NCI-H1436 treated with DMSO at 0.1 percent for 48 hours (cell line): ENCODE measurements at places on chromosomes 1 and 21.

DNA sequence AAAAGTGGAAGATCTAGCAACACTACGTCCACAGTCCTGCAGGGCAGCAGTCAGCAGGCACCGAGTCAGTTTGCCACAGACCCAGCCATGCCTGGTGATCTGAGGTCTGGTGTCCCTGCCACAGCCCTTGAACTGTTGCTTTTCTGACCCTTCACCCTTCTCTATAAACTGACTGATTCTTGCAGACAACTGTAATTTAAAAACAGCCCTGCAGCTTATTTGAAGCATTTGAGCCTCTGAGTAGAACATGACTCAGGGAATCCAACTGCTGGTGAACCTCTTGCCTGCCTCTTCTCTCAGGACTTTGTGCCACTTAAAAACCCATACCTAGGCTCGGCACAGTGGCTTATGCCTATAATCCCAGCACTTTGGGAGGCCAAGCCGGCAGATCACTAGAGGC lies 107.2 kb downstream of the EDEM3 start:
- no peak for DNase-seq

GRCh38 chr1:87560601-87561360 lies 232.1 kb downstream of the LMO4 start:
- no peak for DNase-seq

DNA sequence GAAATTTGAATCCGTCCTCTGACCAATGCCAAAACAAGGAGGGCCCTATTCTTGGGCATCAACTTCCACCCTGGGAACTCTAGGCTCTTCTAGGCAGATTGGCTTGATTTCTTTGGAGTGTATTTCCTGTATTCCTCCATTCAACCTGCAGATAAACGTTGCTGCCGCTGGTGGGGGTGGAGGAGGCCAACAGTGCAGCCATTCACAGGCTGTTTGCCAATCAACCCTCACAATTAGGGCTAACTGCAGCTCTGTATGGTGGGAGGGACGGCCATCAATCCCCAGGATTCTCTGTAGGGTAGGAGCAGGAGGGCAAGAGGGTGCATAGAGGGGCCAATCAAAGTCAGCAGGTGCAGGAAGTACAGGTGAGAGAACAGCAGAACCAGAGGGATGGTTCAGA lies 273.1 kb upstream of the PROX1 start:
- peak; percentile 20 for DNase-seq

GRCh38 chr1:41738475-41738874 lies 180.2 kb downstream of the HIVEP3 start:
- DNase-seq, result no peak

DNA sequence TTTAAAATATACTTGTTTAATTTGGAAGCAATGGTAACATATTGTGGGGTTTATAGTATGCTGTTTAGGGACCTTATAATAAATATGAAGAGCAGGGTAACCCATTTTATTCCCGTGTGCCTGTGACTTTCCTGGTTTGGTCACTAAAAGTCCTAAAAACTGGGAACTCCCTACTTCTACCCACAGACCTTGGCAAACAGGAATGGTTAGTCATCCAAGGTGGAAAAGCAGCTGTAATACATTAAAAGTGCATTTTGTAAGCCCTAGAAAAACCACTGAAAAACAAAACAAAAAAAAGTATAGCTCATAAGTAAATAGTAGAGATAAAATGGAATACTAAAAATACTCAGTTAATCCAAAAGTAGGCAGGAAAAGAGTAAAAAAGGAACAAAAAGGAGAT lies 538.9 kb downstream of the LMO4 start:
- no peak for DNase-seq
